Mesenchymal stem cell (in vitro differentiated cells and primary cell): ENCODE measurements at places on chromosomes 5 and 9.

DNA sequence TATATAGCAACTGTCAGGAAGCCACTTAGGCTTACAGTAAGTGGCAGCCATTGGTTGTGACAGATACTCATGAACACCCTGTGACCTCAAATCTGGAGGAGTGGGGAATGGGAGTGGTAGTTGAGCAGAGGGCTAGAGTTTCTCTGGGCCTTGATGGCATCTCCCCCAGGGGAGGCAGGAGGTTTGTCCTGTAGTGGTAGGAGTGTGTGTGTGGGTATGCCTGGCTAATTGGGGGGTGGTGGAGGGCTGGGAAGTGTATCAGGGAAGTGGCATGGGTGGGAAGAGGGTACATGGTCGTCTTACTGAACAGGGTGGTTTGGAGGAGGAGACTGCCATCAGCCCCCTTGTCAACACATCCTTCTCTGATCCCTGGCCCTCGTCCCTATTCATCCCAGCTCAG lies 71.5 kb downstream of the PSD2 start:
- H3K27me3 ChIP-seq, result peaks cover 87% of the 10 kb centered on the region
- no peak overlapping the region for H3K4me3 ChIP-seq
- H3K27ac ChIP-seq, result no peak overlapping the region
- H3K36me3 ChIP-seq, result no peaks in the 10 kb centered on the region
- no peak for DNase-seq
- H3K4me1 ChIP-seq, result no peaks in the 10 kb centered on the region

DNA sequence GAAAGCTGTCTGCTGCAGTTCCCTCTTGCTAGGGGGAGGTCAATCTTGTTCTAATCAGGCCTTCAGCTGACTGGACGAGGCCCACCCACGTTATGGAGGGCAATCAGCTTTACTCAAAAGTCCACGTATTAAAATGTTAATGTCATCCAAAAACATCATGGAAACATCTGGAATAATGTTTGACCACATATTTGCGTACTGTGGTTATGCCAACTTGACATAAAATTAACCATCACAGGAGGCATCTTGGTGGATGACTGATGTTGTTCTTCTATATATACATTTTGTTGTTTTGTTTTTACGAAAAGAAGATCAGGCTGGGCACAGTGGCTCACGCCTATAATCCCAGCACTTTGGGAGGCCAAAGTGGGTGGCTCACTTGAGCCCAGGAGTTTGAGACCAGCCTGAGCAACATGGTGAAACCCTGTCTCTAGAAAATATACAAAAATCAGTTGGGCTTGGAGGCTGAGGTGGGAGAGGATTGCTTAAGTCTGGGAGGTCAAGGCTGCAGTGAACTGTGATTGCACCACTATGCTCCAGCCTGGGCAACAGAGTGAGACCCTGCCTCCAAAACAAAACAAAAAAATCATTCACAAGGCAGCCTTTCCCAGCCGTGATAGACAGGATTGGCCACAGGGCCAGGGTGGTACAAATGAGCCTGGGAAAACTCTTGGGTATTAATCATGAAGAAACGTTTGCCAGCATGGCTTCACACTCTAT lies 33.8 kb upstream of the PRXL2C start:
- no peaks in the 10 kb centered on the region for H3K27me3 ChIP-seq
- no peaks in the 10 kb centered on the region for H3K36me3 ChIP-seq
- DNase-seq, result no peak
- peaks cover 7% of the 10 kb centered on the region for H3K4me1 ChIP-seq
- no peak overlapping the region for H3K4me3 ChIP-seq

- H3K4me3 ChIP-seq, result no peak overlapping the region
- no peaks in the 10 kb centered on the region for H3K36me3 ChIP-seq
- no peak overlapping the region for H3K27ac ChIP-seq
Observed at GRCh38 chr5:99275128-99275527, 346.3 kb upstream of the CHD1 start.

DNA sequence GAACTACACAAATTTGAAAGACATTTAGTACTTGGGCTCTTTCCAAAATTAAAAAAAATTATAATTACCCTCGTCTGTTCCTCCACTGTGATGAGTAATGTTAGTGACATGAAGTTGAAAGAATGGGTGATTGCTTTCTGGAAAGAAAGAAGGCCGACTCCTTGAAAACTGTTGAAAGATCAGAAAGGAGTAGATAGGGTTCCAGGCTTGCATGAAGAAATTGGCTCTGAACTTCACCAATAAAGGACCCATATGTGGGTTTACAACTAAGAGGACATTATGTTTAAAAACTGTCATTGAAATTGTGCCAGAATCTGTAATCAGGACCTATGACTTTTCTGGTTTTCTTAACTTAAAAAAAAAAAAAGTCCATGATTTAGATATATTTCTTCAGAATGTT lies 20.7 kb upstream of the MOCS2 start:
- no peak overlapping the region for H3K4me3 ChIP-seq
- H3K36me3 ChIP-seq, result no peaks in the 10 kb centered on the region
- DNase-seq, result no peak
- H3K27me3 ChIP-seq, result no peaks in the 10 kb centered on the region
- peaks cover 2% of the 10 kb centered on the region for H3K4me1 ChIP-seq
- H3K27ac ChIP-seq, result no peak overlapping the region

GRCh38 chr5:94807985-94808384 lies 189.5 kb downstream of the SLF1 start:
- H3K4me3 ChIP-seq, result no peak overlapping the region
- H3K27me3 ChIP-seq, result no peaks in the 10 kb centered on the region
- no peaks in the 10 kb centered on the region for H3K4me1 ChIP-seq
- DNase-seq, result no peak
- H3K36me3 ChIP-seq, result no peaks in the 10 kb centered on the region
- no peak overlapping the region for H3K27ac ChIP-seq

- no peak overlapping the region for H3K4me3 ChIP-seq
- peak overlapping the region; percentile 52 for H3K27ac ChIP-seq
- H3K27me3 ChIP-seq, result no peaks in the 10 kb centered on the region
Observed at GRCh38 chr5:58462154-58462553, 2.3 kb upstream of the PLK2 start.

- peaks cover 3% of the 10 kb centered on the region for H3K4me1 ChIP-seq
- H3K27ac ChIP-seq, result no peak overlapping the region
- H3K36me3 ChIP-seq, result no peaks in the 10 kb centered on the region
- H3K4me3 ChIP-seq, result peak overlapping the region; percentile 65
- no peak for DNase-seq
Observed at GRCh38 chr9:92480986-92481633, 1.2 kb downstream of the ASPN start.

- DNase-seq, result no peak
- no peaks in the 10 kb centered on the region for H3K27me3 ChIP-seq
- H3K4me3 ChIP-seq, result peak overlapping the region; percentile 46
- H3K4me1 ChIP-seq, result peaks cover 41% of the 10 kb centered on the region
- no peaks in the 10 kb centered on the region for H3K36me3 ChIP-seq
- no peak overlapping the region for H3K27ac ChIP-seq
Observed at GRCh38 chr9:133126697-133127339, 5.8 kb upstream of the RALGDS start.

- H3K27ac ChIP-seq, result no peak overlapping the region
- H3K4me1 ChIP-seq, result no peaks in the 10 kb centered on the region
- peaks cover 24% of the 10 kb centered on the region for H3K27me3 ChIP-seq
Observed at GRCh38 chr9:33661176-33661575, 134.2 kb upstream of the PRSS3 start.

DNA sequence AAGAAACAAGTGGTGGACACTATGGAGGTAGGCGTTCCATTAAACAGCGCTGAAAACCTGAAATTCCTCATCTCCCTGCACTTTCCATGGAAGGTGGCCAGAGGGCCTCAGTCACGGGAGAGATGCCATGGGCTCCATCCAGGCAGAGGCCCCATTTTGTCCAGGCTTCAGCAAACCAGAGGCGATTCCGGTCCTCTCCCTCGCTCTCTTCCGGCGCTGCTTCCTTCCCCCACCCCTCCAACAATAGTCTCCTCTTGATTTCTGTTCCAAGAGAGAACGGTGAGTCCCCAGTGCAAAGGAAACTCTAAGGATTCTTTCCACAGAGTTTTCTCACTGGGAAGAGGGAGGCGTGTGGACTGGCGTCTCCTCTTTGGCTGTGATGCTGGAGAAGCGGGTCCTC lies 7.5 kb downstream of the ZNF366 start:
- H3K36me3 ChIP-seq, result no peaks in the 10 kb centered on the region
- no peak overlapping the region for H3K27ac ChIP-seq
- no peak overlapping the region for H3K4me3 ChIP-seq

DNA sequence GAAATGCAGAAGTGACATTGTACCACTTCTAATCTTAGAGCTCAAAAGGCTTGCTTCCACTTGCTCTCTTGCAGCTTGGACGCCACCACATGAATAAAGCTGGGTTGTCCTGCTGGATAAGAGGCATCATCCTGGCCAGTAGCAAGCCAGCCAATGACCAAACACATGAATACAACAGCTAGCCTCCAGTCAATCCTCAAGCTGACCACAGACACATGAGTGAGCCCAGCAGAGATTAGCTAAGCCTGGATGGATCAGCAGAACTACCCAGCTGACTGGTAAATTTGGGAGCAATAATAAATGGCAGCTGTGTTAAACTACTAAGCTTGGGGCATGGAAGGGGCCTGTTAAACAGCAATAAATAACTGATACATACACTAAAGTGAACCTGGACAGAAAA lies 121.1 kb upstream of the SLC12A2 start:
- H3K27me3 ChIP-seq, result no peaks in the 10 kb centered on the region
- no peak overlapping the region for H3K4me3 ChIP-seq
- H3K27ac ChIP-seq, result no peak overlapping the region
- peaks cover 2% of the 10 kb centered on the region for H3K4me1 ChIP-seq
- DNase-seq, result no peak
- H3K36me3 ChIP-seq, result peaks cover 7% of the 10 kb centered on the region

- peaks cover 11% of the 10 kb centered on the region for H3K4me1 ChIP-seq
- no peaks in the 10 kb centered on the region for H3K36me3 ChIP-seq
- no peak overlapping the region for H3K4me3 ChIP-seq
- no peaks in the 10 kb centered on the region for H3K27me3 ChIP-seq
- peak overlapping the region; percentile 13 for H3K27ac ChIP-seq
Observed at GRCh38 chr5:119274030-119274766, 81.6 kb upstream of the TNFAIP8 start.

GRCh38 chr9:93815135-93815534 lies 140.0 kb downstream of the BARX1 start:
- no peaks in the 10 kb centered on the region for H3K4me1 ChIP-seq
- no peak for DNase-seq
- H3K27me3 ChIP-seq, result no peaks in the 10 kb centered on the region
- no peak overlapping the region for H3K4me3 ChIP-seq

- H3K27me3 ChIP-seq, result no peaks in the 10 kb centered on the region
- DNase-seq, result peak; percentile 69
- H3K27ac ChIP-seq, result no peak overlapping the region
- no peak overlapping the region for H3K4me3 ChIP-seq
Observed at GRCh38 chr5:116942622-116943021, 368.0 kb upstream of the SEMA6A start.

- H3K36me3 ChIP-seq, result peaks cover 6% of the 10 kb centered on the region
- H3K4me1 ChIP-seq, result no peaks in the 10 kb centered on the region
- no peak overlapping the region for H3K27ac ChIP-seq
- peak overlapping the region; percentile 41 for H3K4me3 ChIP-seq
Observed at GRCh38 chr9:96751815-96752214, 26.1 kb downstream of the ZNF510 start.

DNA sequence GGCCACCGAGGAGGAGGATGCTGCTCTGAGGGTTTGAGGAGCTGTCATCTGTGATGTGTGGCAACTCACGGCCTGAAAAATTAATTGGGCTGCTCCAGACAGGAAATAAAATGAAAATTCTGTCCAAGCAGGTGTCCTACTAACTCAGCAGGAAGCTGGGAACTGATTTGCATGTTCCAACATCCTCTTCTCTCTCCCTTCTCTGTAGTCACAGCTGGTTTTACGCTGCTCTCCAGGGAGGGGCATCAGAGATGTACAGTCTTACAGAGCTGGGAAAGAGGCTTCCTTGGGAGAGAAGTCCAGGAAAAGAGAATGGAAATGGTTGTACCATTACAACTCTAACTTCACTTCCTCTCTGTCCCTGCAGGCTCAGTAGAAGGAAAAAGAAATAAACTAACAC lies 24.2 kb upstream of the SIL1 start:
- H3K27me3 ChIP-seq, result no peaks in the 10 kb centered on the region
- H3K27ac ChIP-seq, result no peak overlapping the region
- no peaks in the 10 kb centered on the region for H3K36me3 ChIP-seq
- H3K4me3 ChIP-seq, result no peak overlapping the region

DNA sequence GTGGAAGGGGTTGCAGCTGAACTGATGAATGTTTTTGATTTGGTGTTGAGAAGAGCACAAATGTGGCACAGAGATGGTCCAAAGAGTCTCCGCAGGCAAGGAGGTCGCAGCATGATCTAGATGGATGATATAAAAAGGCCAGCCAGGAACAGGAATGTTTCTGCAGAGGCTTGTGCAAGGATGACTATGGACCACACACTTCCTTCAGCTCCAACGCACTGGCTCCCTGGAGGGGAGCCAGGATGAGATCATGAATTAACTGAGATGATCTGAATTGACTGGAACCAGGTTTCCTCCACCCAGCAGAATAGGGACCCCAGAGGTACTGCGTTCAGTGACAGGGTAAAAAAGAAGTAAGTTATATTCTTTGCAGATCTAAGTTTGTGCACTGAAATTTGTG lies 89.0 kb downstream of the ARSB start:
- H3K27me3 ChIP-seq, result no peaks in the 10 kb centered on the region
- no peak overlapping the region for H3K27ac ChIP-seq
- peaks cover 4% of the 10 kb centered on the region for H3K4me1 ChIP-seq
- H3K4me3 ChIP-seq, result peak overlapping the region; percentile 12
- H3K36me3 ChIP-seq, result no peaks in the 10 kb centered on the region
- peak; percentile 43 for DNase-seq

- no peaks in the 10 kb centered on the region for H3K4me1 ChIP-seq
- no peaks in the 10 kb centered on the region for H3K27me3 ChIP-seq
- H3K4me3 ChIP-seq, result no peak overlapping the region
- DNase-seq, result peak; percentile 78
- no peak overlapping the region for H3K27ac ChIP-seq
- H3K36me3 ChIP-seq, result no peaks in the 10 kb centered on the region
Observed at GRCh38 chr5:165630261-165630778, 2124.9 kb downstream of the MAT2B start.

GRCh38 chr9:121684381-121685145 lies 33.1 kb downstream of the DAB2IP start:
- peak; percentile 29 for DNase-seq
- H3K4me1 ChIP-seq, result peaks cover 5% of the 10 kb centered on the region
- H3K36me3 ChIP-seq, result no peaks in the 10 kb centered on the region
- no peak overlapping the region for H3K4me3 ChIP-seq

- no peaks in the 10 kb centered on the region for H3K27me3 ChIP-seq
- no peak overlapping the region for H3K4me3 ChIP-seq
- no peaks in the 10 kb centered on the region for H3K36me3 ChIP-seq
- no peak overlapping the region for H3K27ac ChIP-seq
- DNase-seq, result no peak
Observed at GRCh38 chr9:123402981-123403509, 47.0 kb downstream of the CRB2 start.

GRCh38 chr9:4084435-4084818 lies 215.4 kb downstream of the GLIS3 start:
- no peak overlapping the region for H3K4me3 ChIP-seq
- no peaks in the 10 kb centered on the region for H3K27me3 ChIP-seq
- H3K4me1 ChIP-seq, result peaks cover 3% of the 10 kb centered on the region
- peak; percentile 95 for DNase-seq
- H3K36me3 ChIP-seq, result peaks cover 7% of the 10 kb centered on the region
